ENCODE measurements at places on chromosomes 2 and 18.

DNA sequence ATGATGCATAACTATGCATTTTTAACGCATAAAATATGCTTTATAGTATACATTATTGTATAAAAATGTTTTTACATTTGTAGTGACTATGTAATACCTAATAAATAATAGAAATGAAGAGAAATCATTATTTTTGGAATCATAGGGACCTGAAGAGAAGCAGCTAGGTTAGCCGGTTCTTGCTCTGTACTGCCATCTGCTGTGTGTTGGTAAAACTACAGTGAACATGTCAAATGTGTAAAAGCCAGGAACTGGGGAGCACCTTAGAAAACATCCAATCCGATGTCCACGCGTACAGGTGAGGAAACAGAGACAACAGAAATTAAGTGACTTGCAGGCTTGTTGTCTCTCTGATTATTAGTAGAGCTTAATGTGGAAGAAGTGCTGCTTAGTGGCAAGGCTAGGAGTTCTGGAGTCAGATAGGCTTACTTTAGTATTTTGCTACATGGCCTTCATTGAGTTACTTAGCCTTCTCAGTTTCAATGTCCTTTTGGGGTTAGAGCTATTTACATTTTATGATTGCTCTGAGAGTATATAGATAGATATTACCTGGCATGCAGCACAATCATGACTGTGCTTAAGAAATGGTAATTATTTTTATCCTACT is 386.5 kb downstream of the DLGAP1 start:
- peak; percentile 80 for DNase-seq

DNA sequence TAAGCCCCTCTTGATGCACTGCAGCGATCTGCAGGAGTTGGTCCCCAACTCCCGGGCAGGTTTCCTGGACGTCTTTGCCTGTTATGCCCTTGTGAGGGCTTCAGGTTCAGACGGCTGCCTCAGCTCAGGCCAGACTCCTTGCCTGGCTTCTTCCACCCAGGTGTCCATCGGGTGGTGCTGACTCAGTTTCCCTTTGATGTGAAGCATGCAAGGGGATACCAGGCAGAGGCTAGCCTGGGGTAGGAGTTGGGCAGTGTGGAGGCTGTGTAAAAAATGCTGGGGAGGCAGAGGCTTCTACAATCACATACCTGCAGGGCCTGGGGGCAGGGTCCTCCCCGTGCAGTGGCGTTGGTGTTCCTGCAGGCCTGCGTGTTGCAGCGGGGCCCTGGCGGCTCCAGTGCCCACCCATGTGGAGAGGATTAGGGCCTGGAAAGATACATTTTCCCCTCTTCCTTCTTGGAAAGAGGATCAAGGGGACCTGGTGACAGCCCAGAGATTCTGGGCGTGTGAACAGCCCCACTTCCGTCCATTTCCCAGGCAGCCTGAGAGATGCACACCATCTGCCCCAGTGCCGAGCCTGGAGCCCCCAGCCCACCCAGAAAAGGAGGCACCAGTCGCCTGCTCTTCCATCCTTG is 338.3 kb downstream of the DYSF start:
- DNase-seq, result no peak

DNA sequence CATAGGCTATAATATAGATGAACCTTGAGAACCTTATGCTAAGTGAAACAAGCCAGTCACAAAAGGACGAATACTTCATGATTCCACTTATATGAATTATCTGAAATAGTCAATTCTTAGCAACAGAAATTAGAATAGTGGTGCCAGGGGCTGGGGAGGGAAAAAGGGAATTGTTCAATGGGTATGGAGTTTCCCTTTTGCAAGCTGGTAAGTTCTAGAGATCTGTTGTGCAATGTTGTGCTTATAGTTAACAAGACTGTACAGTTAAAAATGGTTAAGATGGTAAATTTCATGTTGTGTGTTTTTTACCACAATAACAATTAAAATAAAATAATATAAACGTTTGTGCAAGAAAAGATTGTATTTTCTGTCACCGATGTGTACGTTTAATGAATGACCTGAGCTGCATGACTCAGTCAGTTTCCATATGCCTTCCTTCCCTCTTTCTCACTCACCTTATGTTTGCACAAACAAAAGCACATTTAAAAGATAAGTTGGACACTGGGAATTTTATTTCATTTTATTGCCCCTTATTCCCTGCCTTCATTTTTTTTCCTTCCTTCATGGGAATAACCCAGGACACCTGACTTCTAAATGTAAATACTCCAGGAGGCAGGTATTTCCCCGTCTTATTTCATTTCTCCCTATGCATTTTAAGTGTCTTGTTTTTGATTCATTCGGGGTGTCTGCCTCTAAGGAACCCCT is 143.7 kb upstream of the TTC39C start:
- no peak for DNase-seq

DNA sequence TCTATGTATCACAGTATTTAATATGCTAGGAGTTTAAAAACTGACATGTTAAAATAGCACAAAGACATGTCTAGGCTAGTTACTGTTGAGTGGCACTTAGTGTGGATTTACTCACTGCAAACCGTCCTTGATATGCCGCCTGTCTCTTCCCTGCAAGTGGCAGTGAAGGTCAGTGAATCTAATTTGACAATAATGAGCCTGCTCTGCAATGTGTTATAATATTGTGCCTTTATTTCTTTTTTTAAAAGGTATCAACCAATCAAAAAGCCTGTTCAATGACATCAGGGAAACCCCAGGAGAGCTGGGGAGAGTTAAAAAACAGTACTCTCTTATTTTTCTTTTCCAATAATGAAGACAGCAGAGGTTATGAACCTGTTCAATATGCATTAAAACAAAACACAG is 384.1 kb downstream of the ERBB4 start:
- peak; percentile 80 for DNase-seq

- no peak for DNase-seq
Measured at GRCh38 chr2:4942441-4942840, 749.7 kb upstream of the SOX11 start.

DNA sequence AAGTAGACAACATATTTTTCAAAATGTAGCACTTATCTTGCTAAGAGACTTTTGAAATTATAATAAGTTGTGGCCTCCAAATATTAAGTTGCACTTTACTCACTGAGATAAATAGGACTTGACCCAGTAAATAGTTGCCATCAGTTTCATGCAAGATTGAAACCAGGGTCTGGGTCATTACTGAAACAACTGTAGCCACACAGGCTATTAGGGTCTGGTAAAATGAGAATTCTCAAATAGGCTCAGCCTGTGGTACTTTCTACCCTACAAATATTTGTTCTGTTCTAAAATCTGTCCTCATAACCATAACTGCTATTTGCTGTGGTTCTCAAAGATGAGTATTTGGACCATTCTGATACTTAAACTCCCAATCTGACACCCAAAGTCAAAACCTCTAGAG is 115.4 kb upstream of the STK17B start:
- no peak for DNase-seq

DNA sequence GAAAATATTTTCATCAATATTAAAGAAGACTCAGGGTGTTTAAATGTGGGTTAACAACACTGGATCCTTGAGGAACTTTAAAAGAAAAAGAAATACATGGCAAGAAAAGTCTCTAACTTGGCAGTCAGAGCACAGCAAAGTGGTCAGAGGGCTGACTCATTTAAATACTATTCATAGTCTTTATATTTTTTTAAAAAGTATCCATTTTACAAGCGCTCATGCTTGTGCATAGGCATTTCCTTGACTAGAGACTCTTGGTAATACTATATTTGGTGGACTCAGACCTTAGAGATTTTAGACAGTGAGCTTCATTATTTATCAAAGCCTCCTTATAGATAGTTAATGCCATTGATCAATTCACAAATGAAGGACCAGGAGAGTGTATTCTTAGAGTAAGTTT is 110.2 kb downstream of the ABCA12 start:
- no peak for DNase-seq

- DNase-seq, result peak; percentile 57
Measured at GRCh38 chr2:11346023-11346482, 1.6 kb upstream of the ROCK2 start.

GRCh38 chr2:189050165-189050712 is 76.1 kb downstream of the COL3A1 start:
- no peak for DNase-seq

GRCh38 chr2:216109962-216110614 is 940 bp downstream of the XRCC5 start:
- peak; percentile 53 for DNase-seq

DNA sequence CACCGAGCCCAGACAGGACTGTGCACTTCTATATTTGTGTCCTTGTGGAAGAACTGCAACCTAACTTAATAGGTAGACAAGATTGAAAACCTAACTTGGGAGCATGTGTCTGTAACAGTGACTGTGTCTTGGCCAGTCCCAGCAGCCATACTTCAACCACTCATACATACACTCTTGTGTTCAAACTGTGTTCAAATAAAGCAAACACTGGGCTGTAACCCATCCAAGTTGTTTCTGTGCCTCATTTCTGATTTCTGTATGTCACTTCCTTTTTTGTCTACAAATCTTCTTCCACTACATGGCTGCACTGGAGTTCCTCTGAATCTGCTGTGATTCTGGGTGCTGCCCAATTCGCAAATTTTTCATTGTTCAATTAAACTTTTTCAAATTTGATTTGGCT is 31.0 kb downstream of the MSGN1 start:
- no peak for DNase-seq

- no peak for DNase-seq
Measured at GRCh38 chr2:223076573-223076972, 24.6 kb downstream of the KCNE4 start.

DNA sequence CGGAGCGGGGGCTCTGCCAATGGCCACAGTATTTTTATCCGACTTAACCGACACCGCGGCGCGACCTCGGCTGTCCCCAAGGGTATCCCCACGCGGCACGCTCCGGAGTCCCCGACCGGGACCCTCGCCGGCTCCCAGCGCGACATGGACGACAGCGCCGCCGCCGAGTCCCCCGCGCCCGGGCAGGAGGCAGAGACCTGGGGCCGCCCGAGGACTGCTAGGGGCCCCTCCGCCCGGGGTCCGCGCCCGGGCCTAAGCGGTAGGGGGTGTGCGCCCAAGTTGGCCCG is 468 bp downstream of the UXS1 start:
- no peak for DNase-seq

GRCh38 chr2:166256896-166257295 is 118.8 kb downstream of the SCN9A start:
- DNase-seq, result no peak

DNA sequence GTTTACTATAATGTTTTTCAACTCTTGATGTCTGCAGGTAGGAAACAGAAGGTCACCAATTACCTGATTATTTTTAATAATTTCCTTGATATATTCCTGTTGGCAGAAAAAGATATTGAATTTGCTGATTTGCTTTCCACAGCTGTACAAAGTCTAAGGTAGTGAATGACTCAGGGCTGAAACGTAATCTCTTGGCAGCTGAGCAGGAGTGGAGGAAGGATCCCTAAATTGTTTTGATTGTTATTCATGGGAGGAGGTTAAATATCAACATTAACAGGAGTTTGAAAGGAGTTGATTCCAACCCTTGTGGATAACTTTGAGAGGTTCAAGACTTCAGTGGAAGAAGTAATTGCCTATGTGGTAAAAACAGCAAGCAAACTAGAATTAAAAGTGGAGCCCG is 345.2 kb upstream of the SLC8A1 start:
- DNase-seq, result no peak

DNA sequence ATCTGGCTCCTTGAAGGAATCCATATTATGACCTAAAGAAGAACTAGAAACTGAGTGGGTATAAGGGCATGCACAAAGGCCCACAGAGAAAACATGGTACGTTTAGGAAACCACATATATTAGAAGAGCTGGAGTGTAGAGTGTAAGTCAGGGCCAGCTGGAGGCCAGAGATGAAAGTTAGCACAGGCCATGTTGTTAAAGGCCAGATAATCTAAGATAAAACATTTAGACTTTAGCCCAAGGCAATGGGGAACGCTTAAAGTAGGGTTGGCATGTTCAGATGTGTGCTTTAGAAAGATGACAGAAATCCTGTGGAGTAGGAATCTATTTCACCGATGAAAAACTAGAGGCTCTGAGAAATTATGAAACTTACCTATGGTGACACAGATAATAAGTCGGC is 229.1 kb upstream of the NRP2 start:
- no peak for DNase-seq

GRCh38 chr2:231563378-231563961 is 29.2 kb upstream of the TEX44 start:
- peak; percentile 80 for DNase-seq

GRCh38 chr18:75304678-75305557 is 94.3 kb downstream of the TSHZ1 start:
- DNase-seq, result no peak

DNA sequence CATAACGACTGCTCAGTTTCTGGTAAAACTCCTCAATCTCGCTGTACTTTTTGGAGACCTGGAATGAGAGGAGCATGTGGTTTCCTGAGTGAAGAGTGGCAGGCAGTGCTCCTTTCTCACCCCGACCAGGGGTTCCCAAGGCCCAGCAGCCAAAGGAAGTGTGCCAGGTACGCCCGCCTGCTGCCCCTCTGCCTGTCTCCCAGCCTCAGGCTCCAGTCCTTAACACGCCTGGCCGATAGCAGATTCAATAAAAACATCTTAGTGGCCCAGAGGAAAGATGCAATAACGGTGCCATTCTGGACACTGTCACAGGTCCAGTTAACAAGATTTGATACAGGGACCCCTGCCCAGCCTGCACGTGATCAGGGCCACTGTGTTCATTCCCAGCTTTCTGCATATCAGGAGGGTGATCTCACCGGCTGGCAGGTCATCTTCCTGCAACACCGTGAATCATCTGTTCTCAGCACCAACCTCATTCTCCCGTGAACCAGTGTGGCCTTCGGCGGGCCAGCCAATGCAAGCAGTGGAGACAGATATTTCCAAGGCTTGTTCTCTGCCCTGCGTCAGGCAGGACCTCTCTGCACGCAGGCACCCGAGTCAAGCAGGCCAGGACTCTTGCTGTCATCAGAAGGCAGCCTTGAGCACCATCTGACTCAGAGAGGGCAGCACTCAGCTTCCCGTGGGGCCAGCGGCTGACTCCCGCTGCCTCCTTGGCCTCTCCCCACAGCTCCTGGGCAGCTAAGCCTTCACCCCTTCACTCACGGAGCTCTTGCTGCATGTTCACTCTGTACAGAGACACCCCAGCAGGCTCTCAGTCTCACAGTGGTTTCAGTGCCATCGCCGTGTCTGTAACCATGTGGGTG is 9.5 kb downstream of the HS1BP3 start:
- no peak for DNase-seq

DNA sequence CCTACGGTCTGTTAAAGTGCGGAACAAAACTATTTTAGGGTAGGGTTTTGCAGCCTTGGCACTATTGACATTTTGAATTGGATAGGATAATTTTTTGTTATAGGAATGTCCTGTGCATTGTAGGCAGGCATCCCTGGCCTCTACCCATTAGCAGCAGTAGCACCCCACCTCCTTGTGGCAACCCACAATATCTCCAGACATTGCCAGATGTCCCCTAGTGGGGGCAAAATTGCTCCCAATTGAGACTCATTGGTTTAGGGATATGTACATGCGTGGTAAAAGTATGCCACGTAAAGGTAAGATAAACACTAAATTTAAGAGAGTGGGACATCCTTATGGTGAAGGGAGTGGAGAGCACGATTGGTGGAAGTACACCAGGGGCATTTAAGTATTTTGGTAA is 4.6 kb downstream of the MIB1 start:
- no peak for DNase-seq

GRCh38 chr2:220433131-220433530 is 805.7 kb downstream of the SLC4A3 start:
- no peak for DNase-seq

- peak; percentile 73 for DNase-seq
Measured at GRCh38 chr2:85438201-85439024, 19.9 kb downstream of the SH2D6 start.
